ENCODE measurements at places on chromosomes 12 and 14.

- no peak for DNase-seq
Measured at GRCh38 chr12:67433385-67434175, 164.4 kb downstream of the CAND1 start.

- DNase-seq, result no peak
Measured at GRCh38 chr12:49339464-49339861, 2.5 kb upstream of the C1QL4 start.

- peak; percentile 11 for DNase-seq
Measured at GRCh38 chr12:130280231-130280630, 57.5 kb upstream of the PIWIL1 start.

GRCh38 chr14:23121361-23121771, 2.3 kb upstream of the CEBPE start:
- DNase-seq, result peak; percentile 66

GRCh38 chr12:47808050-47808449, 11.7 kb downstream of the HDAC7 start:
- peak; percentile 36 for DNase-seq

GRCh38 chr12:107144990-107145389, 51.6 kb upstream of the CRY1 start:
- no peak for DNase-seq

DNA sequence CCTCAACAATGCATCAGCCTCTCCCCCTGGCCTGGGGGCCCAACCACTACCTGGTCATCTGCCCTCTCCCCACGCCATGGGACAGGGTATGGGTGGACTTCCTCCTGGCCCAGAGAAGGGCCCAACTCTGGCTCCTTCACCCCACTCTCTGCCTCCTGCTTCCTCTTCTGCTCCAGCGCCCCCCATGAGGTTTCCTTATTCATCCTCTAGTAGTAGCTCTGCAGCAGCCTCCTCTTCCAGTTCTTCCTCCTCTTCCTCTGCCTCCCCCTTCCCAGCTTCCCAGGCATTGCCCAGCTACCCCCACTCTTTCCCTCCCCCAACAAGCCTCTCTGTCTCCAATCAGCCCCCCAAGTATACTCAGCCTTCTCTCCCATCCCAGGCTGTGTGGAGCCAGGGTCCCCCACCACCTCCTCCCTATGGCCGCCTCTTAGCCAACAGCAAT, 7.4 kb upstream of the RNU7-1 start:
- DNase-seq, result no peak

DNA sequence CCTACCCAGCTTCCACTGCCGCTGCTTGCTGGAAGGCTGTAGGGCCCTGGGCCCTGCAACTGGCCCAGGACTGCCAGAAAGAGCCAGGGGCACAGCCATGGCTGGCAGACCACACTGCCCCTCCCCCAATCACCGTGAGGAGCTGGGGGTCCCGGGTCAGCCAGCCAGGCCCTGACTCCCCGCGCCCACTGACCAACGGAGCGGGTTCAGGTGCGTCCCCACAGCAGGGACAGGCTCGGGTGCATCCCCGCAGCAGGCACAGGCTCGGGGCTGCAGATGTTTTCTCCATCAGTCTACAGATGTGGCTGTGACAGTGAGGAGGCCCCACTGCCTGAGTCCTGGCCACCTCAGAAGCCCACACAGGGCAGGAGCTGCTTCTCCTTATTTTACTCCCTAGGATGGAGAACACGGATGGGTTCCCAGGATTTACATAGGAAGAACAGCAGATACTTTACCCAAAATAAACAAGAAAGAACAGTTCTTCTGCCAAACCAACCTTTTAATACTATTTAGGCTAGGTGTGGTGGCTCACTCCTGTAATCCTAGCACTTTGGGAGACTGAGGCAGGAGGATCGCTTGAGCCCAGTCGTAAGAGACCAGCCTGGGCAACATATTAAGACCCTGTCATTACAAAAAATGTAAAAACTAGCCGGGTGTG, 61.1 kb downstream of the TESC start:
- DNase-seq, result no peak

GRCh38 chr12:73514672-73515071, 1023.0 kb upstream of the ATXN7L3B start:
- no peak for DNase-seq
